ENCODE measurements at places on chromosomes 4 and X.

DNA sequence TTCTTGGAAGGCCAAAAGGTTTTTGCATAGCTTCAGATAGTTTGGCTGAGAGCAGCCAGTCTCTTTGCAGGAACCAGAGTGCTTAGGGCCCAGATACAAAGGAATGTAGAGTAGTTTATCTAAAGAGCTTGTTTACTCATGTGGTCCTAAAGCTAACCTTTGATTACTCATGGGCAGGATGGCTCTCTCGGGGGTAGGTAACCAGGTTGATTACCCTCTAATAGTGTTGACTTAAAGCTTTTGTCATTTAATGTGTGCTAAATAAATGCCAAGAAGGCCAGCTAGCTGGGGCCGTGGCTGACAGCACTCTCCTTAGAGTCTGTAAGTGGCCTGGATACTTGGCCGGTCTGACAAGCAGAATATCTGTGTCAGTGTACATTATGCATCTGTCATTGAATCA, 69.7 kb upstream of the MAGEB16 start:
- no peak for DNase-seq

DNA sequence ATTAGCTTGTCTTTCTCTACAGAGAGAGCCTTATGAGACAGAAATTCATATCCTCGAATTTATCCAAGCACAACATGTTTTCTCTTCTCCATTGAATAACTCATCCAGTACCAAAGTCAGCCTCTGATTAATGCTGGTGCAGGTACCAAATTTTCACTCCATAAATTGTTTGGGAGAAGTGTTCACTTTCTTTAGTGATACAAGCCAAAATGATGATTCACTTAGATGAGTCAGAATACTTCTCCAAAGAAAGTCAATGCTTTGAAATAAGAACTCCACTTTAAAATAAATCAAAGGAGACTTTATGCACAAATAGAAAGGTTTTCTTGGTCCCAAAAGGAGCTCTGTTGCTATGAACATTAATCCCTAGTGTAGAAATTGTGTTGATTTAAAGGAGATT, 60.2 kb downstream of the MAOB start:
- DNase-seq, result no peak

GRCh38 chrX:150856101-150856500, 42.4 kb downstream of the CD99L2 start:
- no peak for DNase-seq

GRCh38 chr4:25123236-25123635, 37.0 kb downstream of the SEPSECS start:
- DNase-seq, result no peak

GRCh38 chr4:101115887-101116286, 231.4 kb downstream of the PPP3CA start:
- DNase-seq, result no peak

- peak; percentile 71 for DNase-seq
Observed at GRCh38 chrX:13688958-13689740, at the start of gene RAB9A. TSS of gene RAB9A (plus strand) at chrX:13689128. CDS start at chrX:13708747, 19,619 bp downstream.

DNA sequence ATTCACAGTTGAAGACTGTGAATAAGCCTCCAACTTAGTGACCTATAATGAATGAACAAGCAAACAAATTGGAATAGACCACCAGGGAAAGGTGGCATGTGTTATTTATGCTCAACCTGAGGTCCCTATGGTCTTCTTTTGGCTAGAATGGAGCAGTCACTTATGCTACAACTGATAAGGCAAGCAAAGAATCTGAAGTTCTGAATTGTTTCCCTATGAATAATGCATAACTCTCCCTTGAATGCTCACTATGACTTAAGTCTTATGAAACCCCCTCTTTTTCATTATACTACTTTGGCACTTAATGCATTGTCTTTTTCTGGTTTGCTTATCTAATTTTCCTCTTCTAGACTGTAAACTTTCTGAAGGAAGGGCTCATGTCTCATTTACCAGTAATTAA, 2.6 kb downstream of the GIMD1 start:
- no peak for DNase-seq

GRCh38 chr4:168880811-168881595, 129.1 kb downstream of the CBR4 start:
- no peak for DNase-seq

- no peak for DNase-seq
Observed at GRCh38 chrX:68710870-68711576, 63.6 kb downstream of the STARD8 start.

GRCh38 chr4:155675709-155676429, 9.2 kb downstream of the GUCY1A1 start:
- DNase-seq, result no peak

GRCh38 chr4:148831945-148832344, 389.7 kb upstream of the NR3C2 start:
- DNase-seq, result no peak

DNA sequence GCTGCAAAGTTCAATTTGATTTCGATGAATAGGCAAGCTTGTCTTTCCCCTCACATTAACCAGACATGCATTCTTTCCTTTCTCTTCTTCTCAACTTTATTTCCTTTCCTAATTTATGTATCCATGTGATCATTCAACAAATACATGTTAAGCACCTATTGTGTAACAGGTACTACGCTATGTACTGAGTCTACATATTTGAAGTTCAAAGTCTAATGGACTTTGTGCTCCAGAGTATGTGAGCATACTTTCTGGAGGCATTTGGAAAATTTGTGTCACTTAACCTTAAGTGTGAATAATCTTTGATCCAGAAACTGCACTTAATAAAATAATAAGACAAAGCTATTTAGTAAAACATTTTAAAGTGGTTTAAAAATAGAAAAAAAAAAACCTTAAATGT, 675.3 kb upstream of the CT83 start:
- no peak for DNase-seq
